ENCODE measurements at places on chromosomes 11 and 22.

DNA sequence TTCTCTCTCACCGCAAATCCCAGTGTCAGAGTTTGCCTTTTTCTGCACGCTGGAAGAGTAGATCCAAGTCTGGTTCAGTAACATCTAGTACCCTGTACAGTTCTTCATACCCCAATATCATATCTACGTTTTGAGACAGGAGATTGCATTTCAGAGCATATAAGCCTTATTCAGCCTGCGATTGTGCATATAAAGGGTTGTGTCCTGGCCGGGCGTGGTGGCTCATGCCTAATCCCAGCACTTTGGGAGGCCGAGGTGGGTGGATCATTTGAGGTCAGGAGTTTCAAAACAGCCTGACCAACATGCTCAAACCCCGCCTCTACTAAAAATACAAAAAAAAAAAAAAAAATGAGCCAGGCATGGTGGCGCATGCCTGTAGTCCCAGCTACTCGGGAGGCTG, 104.9 kb downstream of the MTNR1B start:
- no peak for DNase-seq

- DNase-seq = no peak
Measured at GRCh38 chr11:70109006-70109405, 30.9 kb downstream of the ANO1 start.

- DNase-seq = no peak
Measured at GRCh38 chr11:32411942-32412615, 23.3 kb downstream of the WT1 start.

DNA sequence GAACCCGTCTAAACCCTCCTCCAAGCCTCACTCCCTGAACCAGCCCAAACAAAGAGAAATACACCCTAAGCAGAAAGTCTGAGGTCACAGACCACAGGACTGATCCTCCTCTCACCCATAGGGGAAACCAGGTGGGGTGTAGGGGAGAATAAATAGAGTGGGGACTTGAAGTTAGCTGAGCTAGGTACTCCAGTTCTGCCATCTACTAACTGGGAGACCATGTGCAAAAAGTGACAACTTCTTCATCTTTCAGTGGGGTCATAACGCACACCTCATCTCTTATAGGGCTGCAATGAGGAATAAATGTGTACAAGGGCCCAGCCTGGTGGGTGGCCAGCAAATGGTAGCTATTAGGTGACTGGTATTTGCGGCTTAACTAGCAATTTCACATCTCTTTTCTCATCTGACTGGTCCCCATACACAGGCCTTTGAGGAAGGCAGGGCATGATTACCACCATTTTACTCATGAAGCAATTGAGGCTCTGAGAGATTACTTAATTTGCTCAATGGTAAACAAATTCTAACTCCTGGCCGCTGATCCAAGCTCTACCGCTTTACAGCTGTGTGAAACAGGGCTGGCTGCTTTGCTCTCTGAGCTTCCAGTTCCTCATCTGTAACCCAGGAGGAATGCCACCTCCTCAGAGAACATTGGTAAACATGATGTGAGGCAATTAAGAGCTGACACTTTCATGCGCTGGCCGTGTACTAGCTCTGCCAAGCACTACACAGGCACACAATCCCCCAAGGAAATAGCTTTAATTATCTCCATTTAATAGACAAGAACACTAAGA, 16.6 kb downstream of the TBC1D10A start:
- no peak for DNase-seq

GRCh38 chr11:20157728-20158127, 2.5 kb downstream of the DBX1 start:
- no peak for DNase-seq

- no peak for DNase-seq
Measured at GRCh38 chr11:132409573-132410355, 1039.3 kb downstream of the NTM start.

- DNase-seq = no peak
Measured at GRCh38 chr22:19981171-19981960, 35.3 kb downstream of the ARVCF start.

- DNase-seq = no peak
Measured at GRCh38 chr11:63574856-63575602, 11.8 kb upstream of the PLAAT2 start.

GRCh38 chr11:92227959-92228935, 3.6 kb downstream of the FAT3 start:
- DNase-seq = no peak

GRCh38 chr11:66539870-66540213, 6.0 kb downstream of the ZDHHC24 start:
- no peak for DNase-seq

- DNase-seq = peak; percentile 33
Measured at GRCh38 chr11:126607374-126607773, 251.9 kb downstream of the ST3GAL4 start.

GRCh38 chr11:96906476-96906875, 516.7 kb downstream of the JRKL start:
- DNase-seq = no peak

DNA sequence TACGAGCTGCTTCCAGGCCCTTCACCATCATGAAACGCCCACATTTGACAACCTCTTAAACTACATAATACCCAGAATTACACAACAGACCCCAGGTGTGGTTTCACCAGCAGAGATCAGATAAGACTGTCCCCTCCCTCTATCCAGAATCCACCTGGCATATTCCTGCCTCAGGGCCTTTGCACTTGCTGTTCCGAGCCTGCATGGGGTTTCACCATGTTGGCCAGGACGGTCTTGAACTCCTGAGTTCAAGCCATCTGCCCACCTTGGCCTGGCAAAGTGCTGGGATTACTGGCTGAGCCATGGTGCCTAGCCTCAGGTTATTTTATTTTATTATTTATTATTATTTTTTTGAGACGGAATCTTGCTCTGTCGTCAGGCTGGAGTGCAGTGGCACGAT, 73.4 kb downstream of the FBXO7 start:
- DNase-seq = no peak

DNA sequence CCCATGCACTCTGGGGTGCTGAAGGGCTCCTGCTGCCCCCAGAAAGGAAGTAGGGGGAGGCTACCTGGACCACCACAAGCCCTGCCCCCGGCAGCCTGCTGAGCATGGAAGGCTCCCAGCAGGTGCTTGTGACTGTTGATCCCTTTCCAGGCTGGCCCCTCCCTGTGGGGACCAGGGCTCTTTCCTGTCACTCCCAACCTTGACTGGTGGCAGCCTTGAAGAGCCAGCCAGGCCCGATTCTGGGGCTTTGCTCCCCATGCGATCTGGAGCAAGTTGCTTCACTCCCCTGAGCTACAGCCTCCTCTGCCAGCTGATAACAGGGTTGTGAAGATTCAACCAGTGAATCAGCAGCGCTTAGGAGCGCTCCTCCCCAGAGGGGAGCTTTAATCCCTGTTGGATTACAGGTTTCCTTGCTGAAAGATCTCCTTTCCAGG, 4.6 kb upstream of the CST6 start:
- no peak for DNase-seq

DNA sequence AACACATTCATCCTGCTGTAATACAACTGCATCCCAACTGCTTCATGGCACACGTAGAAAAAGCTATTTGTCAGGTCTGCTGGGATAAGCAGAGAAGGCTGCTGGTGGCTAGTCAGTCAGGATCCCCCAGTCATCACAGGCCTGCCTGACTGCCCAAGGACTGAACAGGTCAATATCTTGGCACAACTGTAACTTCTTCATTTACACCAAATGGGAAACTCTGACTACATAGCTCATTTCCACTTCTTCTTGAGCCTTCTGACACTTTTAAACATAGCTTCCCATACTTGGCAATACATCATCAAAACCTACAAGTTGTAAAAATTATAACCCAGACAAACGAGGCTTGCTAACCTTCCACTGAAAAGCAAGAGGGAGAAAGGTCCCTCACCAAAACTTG, 2.8 kb downstream of the TMEM9B start:
- no peak for DNase-seq

Data from stimulated activated CD4-positive, alpha-beta T cell treated with anti-CD3 and anti-CD28 coated beads, Interleukin-15, amount 100 ng/mL, for 24 hours (primary cell).